Activated naive CD4-positive, alpha-beta T cell treated with anti-CD3 and anti-CD28 coated beads, Interleukin-2, amount 10 ng/mL, durations not matched to agents 7 days and 5 days (primary cell): ENCODE measurements at places on chromosomes 3 and 15.

GRCh38 chr15:26870346-26870745 is 3.5 kb downstream of the GABRA5 start:
- DNase-seq, result no peak

GRCh38 chr15:93703092-93703739 is 528.1 kb upstream of the MCTP2 start:
- no peak for DNase-seq

DNA sequence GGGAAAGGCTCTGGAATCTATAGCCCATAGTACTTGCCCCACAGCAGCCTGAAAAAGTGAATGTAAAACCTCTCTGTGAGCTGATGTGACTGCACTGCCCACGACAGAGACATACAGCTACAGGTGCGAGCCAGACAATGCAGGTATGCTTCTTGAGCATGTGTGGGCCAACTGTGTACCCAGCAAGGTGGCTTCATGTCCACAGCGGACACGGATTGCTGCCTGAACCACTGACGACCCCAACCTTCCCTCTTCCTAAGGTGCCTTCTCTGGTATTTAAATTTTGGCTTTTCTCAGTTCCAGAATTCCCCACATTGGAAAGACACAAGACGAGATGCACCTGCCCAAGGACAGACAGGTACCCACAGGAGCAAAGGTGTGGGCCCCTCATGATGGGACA is 65.8 kb downstream of the SCN5A start:
- DNase-seq, result peak; percentile 8

DNA sequence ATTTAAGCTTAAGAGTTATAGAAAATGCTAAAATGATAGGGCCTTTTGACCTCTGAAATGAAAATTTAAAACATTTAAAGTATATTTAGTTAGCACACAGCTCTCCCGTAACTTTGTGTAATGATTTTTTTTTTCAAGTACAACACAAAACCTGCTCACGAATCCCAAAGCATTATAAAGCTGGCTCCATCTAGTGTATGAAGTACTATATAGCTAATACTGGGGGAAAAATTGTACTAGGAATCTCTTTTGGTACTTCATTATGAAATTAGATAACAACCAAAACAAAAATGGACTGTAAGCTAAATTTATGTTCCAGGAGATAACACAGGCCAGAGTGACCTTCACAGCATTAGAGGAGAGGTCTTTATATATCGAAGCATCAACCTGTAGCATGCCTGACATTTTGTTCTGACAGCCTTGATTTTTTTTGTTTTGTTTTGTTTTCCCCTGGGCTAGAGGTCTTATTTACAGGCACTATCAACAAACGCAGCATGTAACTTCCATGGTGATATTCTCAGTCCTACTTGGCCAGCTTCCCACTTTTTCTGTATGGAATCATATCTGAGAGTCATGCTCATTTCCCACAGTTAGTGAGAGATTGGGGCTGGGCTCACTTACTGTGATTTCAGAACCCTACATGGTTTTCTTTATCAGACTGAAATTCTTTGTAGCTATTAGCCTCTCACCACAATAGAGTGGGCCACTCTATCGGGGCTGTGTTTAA is 116.3 kb downstream of the MITF start:
- no peak for DNase-seq

DNA sequence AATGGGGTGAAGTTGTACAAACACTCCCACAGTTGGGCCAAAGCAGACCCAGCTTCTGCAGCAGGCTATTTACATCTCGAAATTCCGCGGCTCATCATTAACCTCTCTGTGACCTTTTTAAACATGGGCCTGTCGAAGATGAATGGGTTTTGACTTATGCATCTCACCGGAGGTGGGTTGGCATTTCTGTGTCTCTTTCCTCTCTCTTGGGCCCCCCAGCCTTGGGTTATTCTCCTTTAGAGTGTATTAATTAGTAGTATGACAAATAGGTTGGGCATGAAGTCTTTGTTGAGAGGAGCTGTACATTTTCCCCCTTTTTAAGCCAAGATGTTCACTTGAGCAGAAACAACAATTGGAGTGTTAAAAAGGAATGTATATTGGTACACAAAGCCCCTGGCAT is 9.8 kb downstream of the SMAD6 start:
- DNase-seq, result no peak

- no peak for DNase-seq
These were observed 41.3 kb downstream of the CDAN1 start for GRCh38 chr15:42695527-42696071.

GRCh38 chr15:55658886-55659285 is 70.7 kb upstream of the PYGO1 start:
- DNase-seq, result no peak

DNA sequence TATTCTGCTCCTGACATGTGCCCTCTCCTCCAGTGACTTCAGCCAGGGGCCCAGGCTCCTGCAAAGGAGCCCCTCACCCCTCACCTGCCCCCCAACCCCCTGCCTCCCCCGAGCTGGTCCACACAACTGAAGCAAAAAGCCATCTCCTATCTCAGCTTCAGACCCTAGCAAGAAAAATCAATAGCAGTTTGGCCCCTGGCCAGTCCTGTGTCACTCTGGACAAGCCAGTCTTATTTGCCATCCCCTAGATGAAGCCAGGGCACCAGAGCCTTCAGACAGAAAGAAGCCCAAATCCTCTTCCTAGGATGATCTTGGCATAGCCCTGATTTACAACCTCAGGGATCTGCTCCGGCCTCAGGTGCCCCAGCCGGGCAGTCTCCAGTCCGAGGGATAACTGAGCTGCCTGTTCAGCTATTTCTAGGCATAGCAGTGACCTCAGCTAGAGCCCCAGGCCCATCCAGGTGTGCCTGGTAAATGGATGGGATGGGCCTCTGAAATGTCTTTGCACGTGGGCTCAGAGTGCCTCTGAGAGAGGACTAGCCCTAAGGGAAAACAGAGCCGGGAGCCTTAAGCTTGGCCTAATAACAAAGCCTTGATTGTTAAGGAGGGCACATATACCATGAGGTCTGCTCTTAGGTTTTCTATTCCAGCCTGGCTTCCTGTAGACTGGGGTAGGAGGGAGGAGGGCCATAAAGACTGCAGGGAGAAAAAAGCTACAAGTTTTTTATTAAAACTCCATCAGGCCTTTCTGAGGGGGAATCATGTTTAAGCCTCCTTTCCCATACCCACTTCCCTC is 242.0 kb downstream of the SHQ1 start:
- DNase-seq, result no peak

- DNase-seq, result no peak
These were observed 84.6 kb upstream of the SLC7A14 start for GRCh38 chr3:170670504-170670903.

DNA sequence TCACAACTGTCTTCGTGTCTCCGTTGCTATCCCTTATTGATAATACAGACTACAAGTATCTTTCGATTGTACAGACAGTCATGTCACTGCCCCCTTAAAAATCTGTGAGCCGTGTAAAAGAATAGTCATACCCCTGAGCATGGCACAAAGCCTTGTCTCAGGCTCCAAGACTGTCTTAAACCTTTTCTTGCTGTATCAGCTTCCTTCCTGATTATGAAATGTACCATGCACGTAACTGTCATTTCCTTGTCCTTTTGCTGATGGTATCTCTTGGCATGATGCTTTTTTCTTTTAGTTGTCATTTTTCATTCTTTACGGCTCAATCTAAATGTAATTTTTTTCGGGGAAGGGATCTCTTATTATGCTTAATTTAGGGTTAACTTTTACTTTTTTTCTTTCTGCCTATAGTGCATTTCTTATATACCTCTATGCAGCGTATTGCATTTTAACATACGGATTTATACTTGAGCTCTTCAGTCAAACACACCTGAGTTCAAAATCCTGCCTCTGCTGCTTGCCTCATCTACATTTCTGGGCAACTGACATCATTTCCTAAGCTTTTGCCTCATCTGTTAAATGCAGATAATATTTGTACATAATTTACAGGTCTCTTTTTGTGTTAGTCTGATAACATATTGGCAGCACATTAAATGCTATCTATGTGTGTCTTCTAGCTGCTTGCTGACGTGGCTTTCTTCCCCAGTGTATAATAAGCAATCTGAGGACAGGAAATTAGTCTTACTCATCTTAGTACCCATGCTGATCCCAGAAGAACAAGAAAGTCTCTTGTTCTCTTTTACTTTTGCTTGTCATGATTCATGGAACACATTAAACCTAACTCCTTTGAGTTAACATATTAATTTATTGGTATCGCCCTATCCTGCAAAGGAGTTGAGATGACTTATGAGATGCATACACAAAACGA is 57.3 kb downstream of the ROBO2 start:
- DNase-seq, result no peak

DNA sequence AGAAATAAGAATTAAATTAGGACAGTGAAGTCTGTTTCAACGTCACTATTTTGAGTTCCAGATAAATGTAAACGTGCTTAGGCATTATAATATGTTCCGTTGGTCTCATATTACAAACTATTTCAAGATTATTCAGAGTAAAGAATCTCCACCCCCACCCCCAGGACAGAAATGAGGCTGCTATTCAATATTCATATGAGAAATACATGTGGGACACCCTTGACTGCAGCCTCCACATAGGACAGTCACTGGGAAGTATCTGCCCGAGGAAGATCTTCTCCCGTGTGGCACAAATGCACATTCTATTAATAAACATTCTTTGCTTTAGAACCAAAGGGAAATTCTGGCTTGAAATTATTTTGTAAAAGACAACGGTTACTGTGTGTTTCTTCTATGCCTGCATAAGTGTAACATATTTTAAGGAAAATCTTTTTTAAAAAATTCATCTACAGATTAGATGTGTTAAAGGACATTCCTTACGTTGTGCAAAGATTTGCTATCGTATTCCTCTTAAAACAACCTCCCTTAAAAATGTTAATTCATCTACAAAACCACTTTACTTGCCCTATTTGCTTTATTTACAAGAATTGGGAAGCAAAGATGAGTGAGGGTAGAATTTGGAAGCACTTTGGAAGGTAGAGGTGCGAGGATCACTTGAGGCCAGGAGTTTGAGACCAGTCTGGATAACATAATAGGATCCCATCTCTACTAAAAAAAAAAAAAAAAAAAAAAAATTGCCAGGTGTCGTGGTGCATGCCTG is 148.3 kb upstream of the SOX14 start:
- DNase-seq, result no peak

- no peak for DNase-seq
These were observed 82.7 kb upstream of the MBNL1 start for GRCh38 chr3:152185891-152186630.

GRCh38 chr3:142366434-142366833 is 81.4 kb downstream of the XRN1 start:
- no peak for DNase-seq

DNA sequence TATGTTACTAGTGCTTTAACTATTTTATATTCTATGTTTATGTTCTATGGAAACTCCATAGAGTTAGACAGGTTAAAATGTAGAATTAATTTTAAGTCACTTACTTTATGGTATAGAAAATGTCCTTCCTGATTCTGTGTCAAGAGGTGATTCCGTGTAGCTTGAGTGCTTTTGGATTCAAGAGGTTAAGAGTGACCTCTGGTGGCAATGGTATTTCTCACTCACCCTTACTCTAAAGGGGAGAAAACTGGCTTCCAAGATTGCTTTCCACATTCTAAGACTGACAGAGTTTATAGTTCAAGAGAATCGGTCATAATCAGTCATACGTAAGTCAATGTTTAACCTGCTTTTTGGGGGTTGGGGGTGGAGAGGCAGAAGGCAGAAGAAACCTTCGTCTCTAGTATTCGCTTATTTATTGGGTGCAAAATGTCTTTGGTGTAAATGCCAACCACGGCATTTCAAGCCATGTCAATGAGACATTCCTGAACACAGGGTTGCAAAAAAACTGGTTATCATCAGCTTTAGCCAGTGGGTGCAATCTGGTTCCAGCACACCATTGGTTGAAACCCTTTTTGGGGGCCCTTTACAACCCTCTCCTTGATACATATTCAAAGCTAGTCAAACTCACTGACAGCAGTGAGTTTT is 92.0 kb upstream of the VGLL3 start:
- DNase-seq, result no peak

GRCh38 chr3:105513042-105513441 is 146.3 kb downstream of the ALCAM start:
- DNase-seq, result no peak

DNA sequence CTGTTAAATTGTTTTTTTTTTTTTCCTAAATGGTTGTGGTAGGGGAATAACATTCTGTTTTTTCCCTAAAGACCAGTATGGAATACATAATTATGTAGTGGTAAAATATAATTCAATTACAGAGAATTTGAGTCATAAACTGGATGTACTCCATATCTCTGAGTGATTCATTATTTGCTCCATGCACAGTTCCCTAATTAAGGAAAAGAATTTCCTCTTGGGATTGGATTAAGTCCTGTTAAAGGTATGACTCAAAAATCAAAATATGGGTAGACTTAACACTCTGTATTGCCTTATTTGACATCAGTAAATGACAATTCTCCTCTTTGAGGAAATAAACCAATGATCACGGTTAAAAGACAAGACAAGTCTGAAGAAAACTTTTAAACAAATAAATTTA is 78.0 kb upstream of the KCNH8 start:
- DNase-seq, result no peak

GRCh38 chr3:53680028-53680427 is 166.2 kb downstream of the CHDH start:
- no peak for DNase-seq

- DNase-seq, result no peak
These were observed 217.7 kb downstream of the ATP8B4 start for GRCh38 chr15:49901321-49901720.

GRCh38 chr15:48984021-48984710 is 20.4 kb upstream of the SHC4 start:
- no peak for DNase-seq

DNA sequence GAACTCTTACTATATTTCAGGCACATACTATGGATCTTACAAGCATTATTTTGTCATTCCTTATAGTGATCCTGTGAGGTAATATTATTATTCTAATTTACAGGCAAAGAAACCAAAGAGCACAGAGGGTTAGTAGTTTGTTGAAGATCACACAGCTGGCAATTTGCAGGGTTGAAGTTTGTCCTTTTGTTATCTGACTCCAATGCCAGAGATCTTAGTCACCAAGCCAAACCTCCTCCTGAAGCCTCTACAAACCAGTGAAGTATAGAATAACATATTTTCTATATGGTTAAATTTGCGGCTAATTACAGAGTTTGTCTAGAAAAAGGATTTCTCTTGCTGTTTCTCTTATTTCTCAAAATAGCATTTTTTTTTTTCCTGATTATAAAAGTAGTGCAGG is 11.2 kb downstream of the ISLR2 start:
- no peak for DNase-seq

DNA sequence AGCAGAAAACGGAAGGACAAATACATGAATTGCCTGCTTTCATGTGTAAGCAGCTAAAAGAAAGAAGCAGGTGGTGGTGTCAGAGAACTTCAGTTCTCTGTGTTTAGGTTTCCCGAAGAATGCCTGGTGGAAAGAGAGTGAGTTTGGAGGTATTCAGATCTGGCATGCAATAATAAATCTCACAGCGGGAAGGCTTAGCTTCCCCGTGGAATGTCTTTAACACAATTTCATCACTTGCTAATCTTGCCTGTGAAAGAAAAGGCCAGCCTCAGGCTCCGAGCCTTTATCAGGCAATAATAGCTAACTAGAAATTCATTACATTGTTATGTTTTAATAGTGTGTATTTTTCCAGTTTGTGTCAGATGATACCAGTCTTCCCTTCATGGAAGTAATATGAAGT is 220.3 kb downstream of the PDZRN3 start:
- no peak for DNase-seq

- no peak for DNase-seq
These were observed 145.4 kb downstream of the ALCAM start for GRCh38 chr3:105512061-105512460.

- DNase-seq, result no peak
These were observed 17.4 kb downstream of the VPS18 start for GRCh38 chr15:40911693-40912092.
